ENCODE measurements at places on chromosomes 11 and 22.
A peak's percentile ranks its signal among the peaks of the same experiment; 100 is the strongest.

DNA sequence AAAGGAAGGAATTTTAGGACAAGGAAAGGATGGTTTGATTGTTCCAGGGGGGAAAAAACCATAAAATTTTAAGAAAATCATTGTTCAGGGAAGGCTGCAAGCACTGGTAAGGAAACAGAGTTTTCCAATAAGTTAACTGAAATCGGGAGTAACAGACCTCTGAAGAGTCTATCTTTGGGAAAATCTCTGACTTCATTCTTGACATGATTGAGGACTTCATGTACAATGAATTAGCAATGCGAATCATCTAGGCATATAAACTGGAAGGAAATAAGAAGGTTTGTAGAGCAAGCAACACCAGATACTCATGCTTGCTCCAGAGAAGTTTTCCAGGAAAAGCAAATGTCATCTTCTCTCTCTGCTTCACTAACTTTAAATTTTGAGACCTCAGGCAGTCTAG lies 18.5 kb downstream of the APLP2 start:
- DNase-seq, result no peak

DNA sequence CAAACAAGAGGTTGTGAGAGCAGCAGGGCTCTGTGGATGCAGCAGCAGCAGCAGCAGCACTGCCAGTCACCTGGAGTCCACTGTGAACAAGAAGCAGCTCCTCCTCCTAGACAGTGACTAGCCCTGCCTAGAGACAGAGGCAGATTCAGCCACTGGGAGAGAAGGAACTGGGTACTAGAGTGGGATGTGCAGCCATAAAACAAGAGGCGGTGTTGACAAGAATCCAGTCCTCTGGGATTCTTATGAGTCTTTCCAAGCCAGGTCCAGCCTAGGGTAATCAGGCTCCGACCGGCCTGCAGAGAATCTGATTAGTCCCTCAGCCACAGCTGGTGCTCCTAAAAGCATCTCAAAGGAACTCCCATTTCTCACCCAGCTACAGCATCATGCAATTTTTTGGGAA lies 83.9 kb upstream of the USP47 start:
- no peak for DNase-seq

- DNase-seq, result no peak
Measured at GRCh38 chr11:24842308-24842707, 345.5 kb downstream of the LUZP2 start.

DNA sequence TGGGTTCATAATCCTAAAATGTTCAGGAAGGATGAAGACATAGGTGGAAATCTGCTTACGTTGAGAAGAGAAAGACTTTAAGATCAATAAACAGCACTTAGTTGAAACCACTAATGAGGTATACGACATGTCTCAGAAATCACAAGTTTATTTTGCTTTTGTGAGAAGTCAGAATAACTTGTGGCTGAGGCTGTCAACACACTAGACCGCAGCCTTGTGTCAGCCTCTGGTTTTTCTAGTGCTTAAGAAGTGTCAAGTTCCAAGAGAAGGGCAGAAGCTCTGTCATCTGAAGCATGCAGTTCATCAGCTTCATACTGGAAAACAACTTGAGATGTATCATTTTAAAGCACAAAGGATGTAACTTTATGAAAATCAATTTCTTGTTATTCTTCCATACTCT lies 420.9 kb downstream of the METTL15 start:
- peak; percentile 96 for DNase-seq

DNA sequence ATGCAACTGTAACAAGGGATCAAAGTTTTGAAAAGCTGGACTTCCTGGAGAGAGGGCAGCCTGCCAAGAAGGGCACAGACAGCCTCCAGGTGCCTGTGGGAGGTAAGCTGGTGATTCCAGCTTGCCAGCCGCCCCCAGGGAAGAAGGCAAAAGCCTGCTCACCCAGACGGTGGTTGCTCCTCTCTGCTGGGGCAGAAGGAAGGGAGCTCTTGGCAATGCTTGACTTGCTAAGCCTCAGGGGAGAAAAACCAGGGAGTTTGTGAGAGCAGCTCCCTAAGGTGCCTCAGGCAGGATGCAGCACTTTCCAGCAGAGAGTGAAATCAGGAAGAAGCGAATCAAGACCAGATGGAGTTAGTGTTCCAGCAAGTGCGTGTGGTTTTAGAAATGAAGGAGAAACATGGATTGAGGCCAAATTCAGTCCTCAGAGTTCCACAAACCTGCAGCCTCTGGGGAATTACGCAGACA lies 553.6 kb downstream of the BUD13 start:
- DNase-seq, result no peak

DNA sequence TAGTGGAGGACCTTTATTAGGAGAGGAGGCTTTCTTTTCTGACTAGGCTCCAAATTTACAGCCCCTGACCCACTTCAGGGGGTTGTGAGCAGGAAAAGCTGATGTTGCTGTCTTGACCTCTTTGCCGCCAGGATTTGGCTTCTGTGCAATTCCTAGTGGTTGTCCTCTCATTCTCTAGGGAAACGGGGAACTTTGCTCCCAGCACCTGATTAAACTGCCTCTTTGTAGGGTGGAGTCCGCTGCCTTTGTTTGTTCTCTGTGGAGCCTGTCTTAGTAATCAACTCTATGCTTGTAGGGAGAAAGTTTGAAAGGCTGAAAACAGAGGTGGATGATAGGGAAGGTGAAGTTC lies 16.3 kb downstream of the CTNND1 start:
- no peak for DNase-seq

DNA sequence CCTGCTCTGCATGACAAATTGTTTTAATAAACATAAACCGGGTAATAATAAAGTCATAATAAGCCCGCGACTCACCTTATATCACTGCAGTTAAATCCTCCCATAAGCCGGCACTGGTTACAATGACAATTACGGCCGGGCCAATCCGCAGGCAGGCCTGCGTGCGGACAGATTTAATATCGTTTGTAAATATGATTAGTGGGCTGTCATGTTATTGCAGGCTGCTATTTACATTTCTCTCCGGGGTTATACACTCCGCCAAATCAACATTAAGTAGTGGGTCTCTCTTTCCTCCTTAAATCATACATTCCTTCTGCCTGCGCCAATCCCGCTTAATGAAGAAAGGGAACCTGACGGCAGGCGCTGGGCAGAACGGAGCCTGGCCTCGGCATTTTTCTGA lies 51.8 kb upstream of the LMO1 start:
- no peak for DNase-seq

- DNase-seq, result peak; percentile 24
Measured at GRCh38 chr22:38455530-38456271, 702 bp upstream of the KCNJ4 start.

GRCh38 chr22:44431256-44431655 lies 66.8 kb downstream of the RTL6 start:
- DNase-seq, result no peak

- peak; percentile 51 for DNase-seq
Measured at GRCh38 chr22:50274311-50274710, 4.1 kb upstream of the MAPK11 start.

- no peak for DNase-seq
Measured at GRCh38 chr22:48464246-48464645, 1363.4 kb downstream of the BRD1 start.

GRCh38 chr11:130047141-130047540 lies 22.6 kb upstream of the APLP2 start:
- DNase-seq, result no peak

- DNase-seq, result no peak
Measured at GRCh38 chr22:42343121-42343454, 72.6 kb upstream of the TCF20 start.
